ENCODE measurements at places on chromosomes 3 and 15. TPM values are rescaled to one million over a fixed set of nuclear protein-coding genes. Genes with fewer than 3 reads are reported as not detected.

SERINC4 gene
- total RNA-seq = not detected

TJP1 gene
- total RNA-seq = 147 TPM

CCR8 gene
- not detected for total RNA-seq

CHRM5 gene
- not detected for total RNA-seq

KATNBL1 gene
- 37.9 TPM for total RNA-seq

WWTR1 gene
- total RNA-seq = 87.7 TPM

KLHL6 gene
- total RNA-seq = 24.7 TPM

REC114 gene
- not detected for total RNA-seq

CPN2 gene
- total RNA-seq = not detected

GRCh38 chr3:53250453-53250852 is 5.4 kb downstream of the TKT start:
- DNase-seq = no peak

GRCh38 chr3:100928638-100929428 is 64.4 kb downstream of the ABI3BP start:
- DNase-seq = no peak

DNA sequence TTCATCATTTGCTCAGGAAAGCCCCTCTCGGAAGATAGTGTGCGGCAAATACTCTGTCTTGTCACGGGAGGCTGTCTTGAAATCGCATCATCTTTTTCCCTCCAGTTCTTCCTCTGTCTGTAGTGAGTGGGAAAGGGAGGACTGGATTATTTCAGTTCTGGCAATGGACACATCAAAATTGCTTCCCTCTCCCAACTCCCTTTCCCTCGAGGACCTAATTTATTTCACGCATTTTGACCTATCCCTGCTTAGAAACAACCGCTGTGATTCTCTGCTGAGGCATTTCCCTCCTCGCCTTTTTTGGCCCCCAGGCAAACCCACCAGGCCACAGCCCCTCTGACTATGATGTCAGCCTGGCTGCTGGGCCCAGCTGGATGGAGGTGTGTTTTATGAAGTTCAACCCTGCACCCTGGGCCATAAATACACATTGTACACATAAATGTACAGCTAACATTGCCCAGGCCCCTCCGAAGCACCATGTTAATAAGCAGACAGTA is 138.7 kb upstream of the LRTM1 start:
- no peak for DNase-seq

DNA sequence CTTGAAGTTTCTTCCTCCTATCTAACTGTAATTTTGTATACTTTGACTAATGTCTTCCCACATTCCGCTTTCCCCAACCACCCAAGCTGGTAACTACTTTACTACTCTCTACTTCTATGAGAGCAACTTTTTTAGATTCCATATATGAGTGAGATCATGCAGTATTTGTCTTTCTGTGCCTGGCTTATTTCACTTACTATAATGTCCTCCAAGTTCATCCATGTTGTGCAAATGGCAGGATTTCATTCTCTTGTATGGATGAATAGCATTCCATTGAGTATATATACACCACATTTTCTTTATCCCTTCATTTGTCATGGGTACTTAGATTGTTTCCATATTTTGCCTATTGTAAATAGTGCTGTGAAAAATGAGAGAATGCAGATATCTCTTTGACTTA is 78.5 kb upstream of the CCNL1 start:
- DNase-seq = no peak

GRCh38 chr3:129855170-129855831 is 38.2 kb downstream of the TMCC1 start:
- DNase-seq = no peak

DNA sequence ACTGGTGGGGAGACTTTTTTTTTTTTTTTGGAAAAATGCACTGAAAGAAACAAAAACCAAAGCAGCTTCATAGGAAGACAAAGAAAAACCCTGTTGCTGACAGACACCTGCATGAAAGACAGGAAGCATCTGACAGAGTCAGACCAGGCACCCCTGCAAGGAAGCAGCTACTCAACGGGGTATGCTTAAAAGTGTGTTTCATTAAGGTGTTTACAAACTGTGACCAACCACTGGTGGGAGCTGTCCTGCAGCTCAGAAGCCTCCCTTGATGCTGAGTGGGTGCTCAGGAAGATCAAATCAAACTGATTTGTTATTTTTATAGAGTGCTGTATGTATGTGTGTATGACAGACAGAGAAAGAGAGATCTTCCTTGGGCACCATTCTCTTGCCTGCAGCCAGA is 34.7 kb upstream of the AGBL1 start:
- DNase-seq = no peak

DNA sequence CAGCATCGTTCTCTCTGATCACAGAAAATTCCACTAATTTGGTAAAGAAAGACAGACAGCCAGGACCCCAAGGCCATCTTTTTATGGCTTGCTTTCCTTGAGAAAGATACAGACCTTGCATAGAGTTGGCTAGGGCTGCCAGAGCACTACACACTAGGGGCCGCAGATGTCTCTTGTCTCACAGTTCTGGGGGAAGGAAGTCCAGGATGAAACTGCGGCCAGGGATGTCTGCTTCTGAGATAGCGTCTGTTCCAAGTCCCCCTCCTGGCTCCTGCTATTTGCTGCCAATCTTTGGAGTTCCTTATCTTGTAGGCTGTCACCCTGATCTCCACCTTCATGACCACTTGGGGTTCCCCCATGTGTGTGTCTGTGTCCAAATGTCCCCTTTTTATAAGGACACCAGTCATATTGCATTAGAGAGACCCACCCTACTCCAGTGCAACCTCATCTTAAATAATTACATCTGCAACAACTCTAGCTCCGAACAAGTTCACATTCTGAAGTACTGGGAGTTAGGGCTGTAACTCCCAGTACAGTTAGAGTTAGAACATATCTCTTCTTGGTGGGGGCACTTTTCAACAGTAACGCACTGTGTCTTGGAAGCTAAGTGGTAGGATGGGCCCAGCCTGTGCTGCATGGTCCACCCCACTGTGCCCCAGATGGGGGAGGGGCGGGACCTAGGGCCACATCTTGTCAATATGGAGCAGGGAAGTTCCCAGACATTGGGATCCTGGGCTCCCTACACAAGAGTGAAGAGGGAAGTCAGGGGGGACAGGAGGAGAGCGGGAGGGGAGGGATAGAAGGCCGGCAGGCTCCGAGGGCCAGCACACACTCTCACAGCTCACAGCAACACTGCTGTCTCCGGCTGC is 42.2 kb downstream of the KLF15 start:
- DNase-seq = no peak

DNA sequence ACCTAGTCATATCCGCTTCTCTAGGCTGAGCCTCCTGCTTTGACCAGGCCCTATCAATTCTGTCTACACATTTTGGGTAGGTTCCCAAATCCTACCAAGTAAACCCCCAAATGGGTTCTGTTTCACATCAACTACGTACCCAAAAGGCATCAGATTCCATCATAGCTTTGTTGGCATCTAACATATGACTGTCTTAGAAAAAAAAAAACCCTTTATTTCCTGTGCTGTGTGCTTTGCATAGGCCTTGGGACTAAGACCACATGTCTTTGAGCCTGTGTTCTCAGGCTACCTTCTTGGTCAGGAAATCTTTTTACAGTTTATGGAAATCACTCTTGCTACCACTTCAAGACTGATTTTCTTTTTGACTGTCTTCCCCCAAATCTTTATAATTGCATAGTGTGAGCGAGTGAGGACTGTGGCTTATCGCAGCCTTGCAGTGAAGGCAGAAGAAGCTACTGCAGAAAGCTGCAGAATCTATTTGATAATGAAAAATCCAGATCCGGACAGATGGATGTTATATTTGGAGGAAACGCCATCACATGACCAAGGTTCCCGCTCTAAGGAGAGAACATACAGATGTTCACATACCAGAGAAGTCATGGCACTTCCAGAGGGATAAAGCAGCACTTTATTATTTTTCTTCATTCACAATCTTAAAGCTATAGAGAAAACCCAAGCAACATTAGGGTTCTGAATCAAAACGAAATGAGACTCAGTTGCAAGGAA is 111.2 kb downstream of the EOMES start:
- no peak for DNase-seq

- no peak for DNase-seq
These were observed 214.9 kb upstream of the ARRDC4 start for GRCh38 chr15:97745481-97746071.

GRCh38 chr3:181626036-181626435 is 85.7 kb upstream of the SOX2 start:
- DNase-seq = no peak

DNA sequence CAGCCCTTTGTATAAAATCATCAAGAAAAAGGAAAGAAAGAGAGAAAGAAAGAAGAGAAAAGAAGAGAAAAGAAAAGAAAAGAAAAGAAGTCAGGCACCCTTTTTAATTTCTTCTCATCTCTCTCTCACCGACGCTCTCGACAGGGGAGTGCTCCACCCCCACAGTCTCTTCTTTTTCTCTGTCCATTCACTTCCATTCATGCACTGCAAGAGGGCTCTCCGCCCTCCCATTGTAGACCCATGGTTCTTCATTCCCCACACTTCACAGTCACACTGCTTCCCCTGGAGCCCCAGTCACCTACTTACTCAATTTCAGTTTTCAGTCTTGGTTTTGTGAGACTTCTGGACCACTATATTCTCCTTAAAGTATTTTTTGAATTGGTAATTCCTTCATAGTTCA is 254.7 kb downstream of the SOX2 start:
- DNase-seq = no peak

- DNase-seq = no peak
These were observed 861.3 kb downstream of the ZPLD1 start for GRCh38 chr3:103295974-103296570.

- no peak for DNase-seq
These were observed 228.2 kb downstream of the OPA1 start for GRCh38 chr3:193821151-193821668.

GRCh38 chr15:28871168-28871567 is 14.6 kb upstream of the APBA2 start:
- DNase-seq = no peak

- DNase-seq = no peak
These were observed 46.9 kb upstream of the ITGA11 start for GRCh38 chr15:68478853-68479252.

GRCh38 chr3:72034986-72035385 is 250.0 kb upstream of the PROK2 start:
- no peak for DNase-seq

DNA sequence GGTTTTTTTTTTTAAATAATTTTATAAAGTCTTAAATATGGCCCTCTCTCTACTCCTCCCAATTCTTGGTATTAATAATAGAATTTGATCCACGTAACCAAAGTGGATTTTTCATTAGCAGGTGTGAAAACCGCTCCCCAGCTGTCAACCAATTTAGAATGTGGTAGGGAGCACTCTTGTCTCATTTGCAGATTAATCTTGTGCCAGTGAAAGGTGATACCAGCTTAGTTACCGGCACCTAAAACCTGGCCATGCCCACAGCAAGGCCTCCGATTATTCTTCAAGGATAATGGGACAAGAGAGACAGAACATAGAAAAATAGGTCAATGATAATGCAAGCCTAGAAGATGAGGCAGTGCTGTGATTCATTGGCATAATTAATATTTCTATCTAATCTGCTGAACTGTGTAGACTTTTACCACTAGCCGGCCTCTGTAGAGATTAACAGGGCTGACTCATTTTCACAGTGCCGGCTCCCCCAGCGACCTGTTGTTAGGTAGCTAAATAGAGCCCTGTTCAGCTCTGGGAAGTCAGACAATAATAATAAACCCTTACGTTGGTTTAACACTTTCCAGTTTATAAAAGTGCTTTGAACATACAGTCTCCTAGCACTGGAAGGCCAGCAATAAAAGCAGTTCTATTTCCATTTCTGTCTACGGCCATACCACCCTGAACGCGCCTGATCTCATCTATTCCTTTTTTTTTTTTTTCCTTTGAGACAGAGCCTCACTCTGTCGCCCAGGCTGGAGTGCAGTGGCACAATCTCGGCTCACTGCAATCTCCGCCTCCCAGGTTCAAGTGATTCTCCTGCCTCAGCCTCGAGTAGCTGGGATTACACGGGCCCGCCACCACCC is 102.9 kb downstream of the SHQ1 start:
- DNase-seq = no peak

DNA sequence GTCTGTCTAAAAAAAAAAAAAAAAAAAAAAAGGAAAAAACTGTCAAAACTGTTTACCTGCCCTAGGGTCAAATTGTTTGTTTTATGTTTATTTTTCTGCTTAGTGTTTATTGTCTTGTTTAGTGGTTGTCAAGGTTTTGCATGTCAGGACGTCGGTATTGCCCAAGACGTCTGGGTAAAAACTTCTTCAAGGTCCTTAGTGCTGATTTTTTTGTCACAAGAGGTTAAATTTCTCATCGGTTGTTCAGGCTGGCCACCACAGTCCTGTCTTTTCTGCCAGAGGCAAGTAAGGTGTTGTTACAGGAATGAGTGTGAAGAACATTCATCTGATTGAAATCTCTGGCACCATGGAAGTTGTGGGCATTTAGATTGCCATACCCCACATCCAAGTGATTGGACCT is 7.0 kb downstream of the DET1 start:
- DNase-seq = no peak

- DNase-seq = no peak
These were observed 325.2 kb upstream of the ARL6 start for GRCh38 chr3:97439373-97439772.

DNA sequence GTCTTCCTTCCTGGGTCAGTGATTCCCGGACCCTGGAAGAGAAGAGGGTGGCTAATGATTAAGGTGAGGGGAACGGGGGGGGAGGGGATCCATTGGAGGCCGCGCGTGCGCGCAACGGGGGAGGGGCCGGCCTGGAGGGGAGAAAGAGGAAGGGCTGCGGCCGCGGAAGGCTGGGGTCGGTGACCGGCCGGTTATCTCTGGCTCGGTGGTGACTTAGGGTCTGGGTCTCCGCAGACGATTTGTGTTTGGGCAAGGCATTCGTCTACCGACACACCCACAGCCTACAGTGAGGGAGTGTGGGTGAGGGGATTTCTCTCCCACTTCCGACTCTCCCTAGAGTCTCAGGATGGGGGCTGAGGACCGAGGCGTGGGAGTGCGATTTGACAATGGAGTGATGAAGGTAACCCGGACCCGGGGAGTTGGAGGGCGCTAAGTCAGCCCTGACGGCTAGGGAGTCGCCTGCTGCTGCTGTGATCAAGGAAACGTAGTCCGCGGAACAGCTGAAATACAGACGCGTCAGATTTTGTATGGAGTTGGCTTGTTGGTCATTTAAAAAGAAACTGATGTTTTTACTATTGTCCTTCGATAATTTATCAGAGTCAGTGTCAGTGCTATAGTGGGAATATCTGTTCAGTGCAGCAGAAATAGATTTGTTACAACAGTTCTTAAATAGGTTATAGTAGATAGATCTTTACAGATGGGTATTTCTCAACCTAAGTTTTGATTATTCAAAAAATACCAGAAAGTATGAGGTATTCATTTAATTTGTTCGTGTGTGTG is 733 bp downstream of the RNF111 start:
- DNase-seq = peak; percentile 91

DNA sequence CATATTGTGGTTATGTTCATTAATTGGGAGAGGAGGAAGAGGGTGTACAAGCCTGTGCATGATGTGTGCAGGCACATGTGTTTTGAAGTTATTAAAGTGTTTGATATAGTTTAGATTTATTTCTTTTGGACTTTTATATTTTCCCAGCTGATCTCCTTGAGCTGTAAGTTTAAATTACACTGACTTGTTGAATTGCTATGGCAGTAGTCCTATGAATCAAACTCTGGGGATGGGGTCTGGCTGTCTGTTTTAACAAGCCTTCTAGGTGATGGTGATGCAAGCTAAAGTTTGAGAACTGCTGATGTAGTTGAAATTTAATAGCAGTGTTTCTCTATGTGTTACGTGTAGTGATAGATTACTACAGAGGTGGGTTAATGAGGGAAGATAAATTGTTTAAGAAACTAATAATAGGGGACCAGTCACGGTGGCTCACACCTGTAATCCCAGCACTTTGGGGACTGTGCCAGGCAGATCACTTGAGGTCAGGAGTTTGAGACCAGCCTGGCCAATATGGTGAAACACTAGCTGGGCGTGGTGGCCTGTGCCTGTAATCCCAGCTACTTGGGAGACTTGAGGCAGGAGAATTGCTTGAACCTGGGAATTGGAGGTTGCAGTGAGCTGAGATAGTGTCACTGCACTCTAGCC is 7.0 kb downstream of the ARIH1 start:
- no peak for DNase-seq
